ENCODE measurements at places on chromosomes 4 and X. TPM values are rescaled to one million over a fixed set of nuclear protein-coding genes. Genes with fewer than 3 reads are reported as not detected.

DNA sequence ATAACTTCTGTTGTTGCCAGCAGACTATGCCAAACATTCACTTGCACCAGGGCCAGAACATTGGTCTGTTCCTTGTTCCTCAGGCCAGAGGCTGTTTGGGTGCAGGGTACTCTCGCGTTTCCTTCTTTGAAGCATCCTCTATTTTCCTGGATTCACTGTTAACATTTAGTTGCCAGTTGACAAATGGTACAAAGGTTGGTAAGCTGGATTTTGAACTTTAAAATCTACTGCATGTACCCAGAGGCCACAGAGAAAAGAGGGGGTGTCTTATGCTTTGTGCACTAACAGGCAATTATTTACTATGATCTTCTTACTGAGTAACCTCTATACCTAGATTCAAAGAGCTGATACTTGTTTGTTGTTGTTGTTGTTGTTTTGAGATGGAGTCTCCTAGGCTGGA, 12.8 kb upstream of the SAT1 start:
- no peak for DNase-seq

- no peak for DNase-seq
Observed at GRCh38 chr4:24229978-24230377, 340.1 kb upstream of the PPARGC1A start.

GRCh38 chr4:41506130-41506529, 31.8 kb upstream of the LIMCH1 start:
- DNase-seq, result no peak

GRCh38 chr4:78517050-78517652, 34.4 kb upstream of the ANXA3 start:
- no peak for DNase-seq

DNA sequence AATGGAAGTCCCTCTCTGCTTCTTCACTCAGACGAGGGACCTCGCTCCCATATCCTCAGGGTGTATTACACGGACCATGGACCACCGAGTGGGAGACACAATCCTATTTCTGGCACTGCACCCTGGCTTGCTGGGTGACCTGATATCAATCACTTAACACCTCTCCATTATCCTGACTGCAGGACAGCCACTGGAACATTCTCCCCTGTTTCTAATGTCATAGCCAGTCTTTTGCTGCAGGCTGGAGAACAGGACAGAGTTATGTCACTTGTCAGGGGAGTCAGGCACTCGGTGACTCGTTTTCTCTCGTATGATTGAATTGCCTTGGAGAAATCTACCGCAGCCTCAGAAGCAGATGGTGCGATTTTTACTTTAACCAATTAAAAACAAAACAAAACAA, 219.1 kb upstream of the IGFBP7 start:
- no peak for DNase-seq

- DNase-seq, result no peak
Observed at GRCh38 chr4:24877868-24878635, 34.8 kb downstream of the CCDC149 start.

- no peak for DNase-seq
Observed at GRCh38 chrX:431056-431455, 44.3 kb upstream of the PPP2R3B start.

TDO2 gene
- not detected for total RNA-seq

GRCh38 chr4:69210911-69211310, 3.6 kb downstream of the UGT2B11 start:
- DNase-seq, result no peak

MAP7D2 gene
- total RNA-seq, result 2.2 TPM

- DNase-seq, result no peak
Observed at GRCh38 chr4:145887241-145887991, 51.2 kb downstream of the ZNF827 start.

GRCh38 chr4:33998291-33998690, 2246.0 kb downstream of the ARAP2 start:
- no peak for DNase-seq

GRCh38 chrX:56796641-56797395, 67.8 kb downstream of the NBDY start:
- no peak for DNase-seq

BANK1 gene
- 2.0 TPM for total RNA-seq

DNA sequence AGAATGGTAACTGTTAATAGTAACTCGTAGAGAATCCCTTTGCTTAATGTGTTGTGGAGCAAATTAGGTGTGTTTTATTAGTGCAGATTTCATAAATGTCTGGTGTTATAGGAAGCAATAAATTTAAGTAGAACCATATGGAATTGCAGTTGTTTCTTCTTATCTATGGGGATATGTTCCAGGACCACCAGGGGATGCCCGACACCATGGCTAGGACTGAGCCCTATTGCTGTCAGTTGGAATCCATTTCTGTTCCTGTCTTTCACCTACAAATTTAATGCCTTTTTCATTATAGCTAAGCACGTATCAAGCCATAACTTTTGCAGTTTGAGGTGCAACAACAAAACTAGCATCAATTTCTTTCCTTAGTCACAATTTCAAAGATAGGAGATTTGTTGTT, 72.5 kb downstream of the DDIT4L start:
- no peak for DNase-seq

- no peak for DNase-seq
Observed at GRCh38 chrX:16496175-16496574, 153.8 kb upstream of the S100G start.

TMPRSS11A gene
- not detected for total RNA-seq

DNA sequence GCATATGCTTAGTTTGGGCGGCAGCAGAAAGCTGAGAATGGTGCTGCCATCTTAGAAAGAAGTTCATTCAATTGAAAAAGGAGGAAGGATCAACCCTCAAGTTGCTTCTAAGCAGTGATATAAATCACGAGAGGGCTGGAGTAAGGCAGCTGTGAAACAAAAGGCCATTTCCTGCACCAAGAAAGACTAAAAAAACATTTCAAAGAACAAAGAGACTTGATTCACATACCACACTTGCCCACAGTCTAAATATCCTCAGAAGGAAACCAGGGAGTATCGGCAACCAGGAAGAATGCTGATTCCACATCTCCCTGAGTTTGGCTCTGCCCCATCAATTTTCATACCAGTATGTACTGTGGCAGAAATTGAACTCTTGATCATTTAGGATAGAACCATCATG, 240.1 kb downstream of the OPHN1 start:
- DNase-seq, result no peak
